ENCODE measurements at places on chromosomes 7 and 10. TPM values are rescaled to one million over a fixed set of nuclear protein-coding genes. Genes with fewer than 3 reads are reported as not detected.

The CALML5 gene
- total RNA-seq: not detected

The CRHR2 gene
- not detected for total RNA-seq

The TAS2R38 gene
- not detected for total RNA-seq

The PSPH gene
- 72.7 TPM for total RNA-seq

The SEMA4G gene
- 5.9 TPM for total RNA-seq

The ZNF722 gene
- not detected for total RNA-seq

The RBP3 gene
- not detected for total RNA-seq

DNA sequence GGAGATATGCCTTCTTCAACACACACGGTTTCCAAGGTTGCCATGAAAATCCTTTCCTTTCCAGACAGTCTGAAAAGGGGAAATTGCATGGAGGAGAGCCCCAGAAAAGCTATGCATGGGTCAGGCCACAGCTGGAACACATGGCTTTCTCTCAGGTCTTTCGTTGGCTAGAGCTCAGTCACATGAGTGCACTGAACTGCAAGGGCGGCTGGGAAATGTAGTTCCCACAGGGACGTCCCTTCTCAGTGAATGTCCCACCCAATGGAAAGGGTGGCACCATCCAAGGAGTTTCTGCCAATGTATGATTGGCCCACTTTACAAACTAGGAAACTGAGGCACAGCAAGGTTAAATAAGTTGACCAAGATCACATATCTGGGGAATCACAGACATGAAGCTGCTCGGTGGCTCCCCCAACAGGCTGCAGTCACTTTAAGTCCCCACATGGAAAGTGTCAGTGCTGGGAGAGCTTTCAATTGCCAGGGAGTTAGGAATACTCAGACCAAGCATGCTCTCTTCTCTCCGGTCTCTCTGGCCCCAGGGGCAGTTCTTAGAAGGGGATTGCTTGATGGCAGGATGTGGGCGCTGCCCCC lies 571.3 kb downstream of the GLRX3 start:
- DNase-seq: no peak

GRCh38 chr10:63161592-63161991 lies 28.5 kb downstream of the NRBF2 start:
- DNase-seq: no peak

- peak; percentile 99 for DNase-seq
These were observed 9.3 kb upstream of the SPOCK2 start for GRCh38 chr10:72097448-72098300.

GRCh38 chr7:3721422-3721821 lies 420.4 kb downstream of the SDK1 start:
- DNase-seq: no peak

DNA sequence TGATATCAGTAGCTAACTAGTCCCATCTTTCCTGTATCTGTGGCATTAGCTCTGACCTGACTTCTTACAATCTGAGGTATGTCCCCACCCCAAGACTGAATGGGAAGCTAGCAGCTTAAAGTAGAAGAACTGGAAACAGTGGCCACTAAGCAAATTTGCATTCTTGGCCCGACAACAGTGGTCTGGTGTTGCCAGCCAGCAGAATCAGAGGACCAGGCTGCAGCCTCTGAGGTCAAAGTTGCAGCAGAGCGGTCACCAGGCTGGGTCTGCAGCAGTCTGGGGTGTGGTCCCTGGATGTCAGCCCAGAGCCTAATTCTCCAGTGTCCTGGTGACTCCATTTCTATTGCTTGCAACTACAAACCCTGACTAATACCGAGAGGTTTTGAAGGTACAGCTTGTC lies 26.3 kb downstream of the FAM107B start:
- DNase-seq: no peak

- DNase-seq: peak; percentile 26
These were observed 29.5 kb downstream of the PLEKHA8 start for GRCh38 chr7:30057741-30058140.

DNA sequence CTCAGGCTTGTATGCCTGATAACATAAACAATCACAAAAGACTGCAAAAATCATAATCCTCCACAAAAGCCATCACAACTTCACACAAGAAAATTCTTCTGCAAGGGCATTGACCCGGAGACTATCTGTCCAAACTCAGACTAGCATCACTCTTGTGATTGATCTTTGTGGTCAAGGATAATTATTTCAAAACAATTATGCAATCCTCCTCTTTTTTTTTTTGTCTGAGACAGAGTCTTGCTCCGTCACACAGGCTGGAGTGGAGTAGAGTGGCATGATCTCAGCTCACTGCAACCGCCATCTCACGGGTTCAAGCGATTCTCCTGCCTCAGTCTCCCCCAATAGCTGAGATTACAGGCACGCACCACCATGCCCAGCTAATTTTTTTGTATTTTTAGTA lies 22.2 kb downstream of the CDNF start:
- peak; percentile 49 for DNase-seq

DNA sequence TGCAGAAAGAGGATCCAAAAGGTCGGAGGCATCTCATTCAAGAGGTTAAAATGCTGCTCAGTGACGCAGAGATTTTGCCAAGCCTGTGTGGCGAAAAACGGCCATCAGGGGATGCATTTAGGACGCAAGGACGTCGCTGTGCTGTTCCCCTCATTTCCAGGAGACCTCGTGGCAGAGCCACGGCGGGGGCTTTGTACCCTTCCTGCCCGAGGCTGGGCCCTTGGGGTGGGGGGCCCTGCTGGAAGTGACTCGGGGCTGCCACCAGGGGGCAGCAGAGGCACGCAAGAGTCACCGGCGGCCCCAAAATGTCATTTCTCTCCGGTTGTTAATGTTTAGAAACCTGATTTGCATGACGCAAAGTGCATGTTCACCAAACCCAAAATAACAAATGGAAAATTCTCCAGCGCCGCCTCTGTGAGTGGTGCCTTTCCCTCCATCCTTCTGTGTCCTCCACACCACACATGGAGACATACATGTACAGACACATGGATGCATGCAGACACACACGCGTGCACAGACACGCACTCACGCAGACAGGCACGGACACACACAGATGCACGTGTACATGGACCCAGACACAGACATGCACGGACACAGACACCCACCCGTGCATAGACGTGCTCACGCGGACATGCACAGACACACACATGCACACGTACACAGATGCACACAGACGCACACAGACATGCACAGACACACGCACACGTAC lies 51.0 kb upstream of the NKX6-2 start:
- no peak for DNase-seq

DNA sequence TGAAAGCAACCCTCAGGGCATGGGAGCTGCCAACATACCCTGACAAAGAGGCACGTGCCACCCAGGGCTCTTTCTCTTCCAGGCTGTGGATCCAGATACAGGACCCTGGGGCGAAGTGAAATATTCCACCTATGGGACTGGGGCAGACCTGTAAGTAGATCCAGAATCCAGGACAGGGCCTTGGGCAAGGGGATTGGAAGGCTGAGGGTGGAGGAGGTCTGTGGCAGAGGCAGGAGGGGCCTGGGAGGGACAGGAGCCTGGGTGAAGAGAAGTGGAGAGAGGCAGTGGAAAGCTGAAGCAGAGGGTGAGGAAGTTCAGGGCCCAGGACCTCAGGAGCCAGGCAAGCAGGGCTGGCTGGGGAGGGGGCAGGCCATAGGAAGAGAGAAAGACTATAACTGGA lies 13.8 kb downstream of the LRIT2 start:
- no peak for DNase-seq

GRCh38 chr10:71173466-71173865 lies 38.9 kb upstream of the UNC5B start:
- no peak for DNase-seq

DNA sequence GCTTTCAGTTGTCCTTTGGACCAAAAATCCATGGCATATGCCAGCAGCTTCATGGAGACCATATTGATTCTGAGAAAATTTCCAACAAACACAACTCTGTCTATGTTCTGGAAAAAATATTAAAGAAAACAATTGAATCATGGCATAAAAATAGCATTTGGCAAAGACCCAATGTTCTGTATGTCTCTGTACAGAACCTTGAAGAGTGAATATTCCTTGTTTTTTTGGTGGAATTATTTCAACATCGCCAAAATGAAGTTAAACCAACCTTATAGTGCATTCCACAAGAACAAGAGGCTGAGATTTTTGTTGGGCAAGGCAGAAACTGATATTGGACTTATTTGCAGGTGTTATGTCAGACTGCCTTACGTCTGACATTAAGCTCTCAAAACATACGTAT lies 53.3 kb upstream of the SLC16A12 start:
- no peak for DNase-seq

GRCh38 chr10:1488970-1489548 lies 248.3 kb downstream of the ADARB2 start:
- no peak for DNase-seq

GRCh38 chr7:104816537-104816936 lies 197.5 kb upstream of the KMT2E start:
- no peak for DNase-seq

Measured in astrocyte (in vitro differentiated cells and primary cell).